Sciatic nerve (tissue), 2 donors: ENCODE measurements at places on chromosomes 11 and 22.

DNA sequence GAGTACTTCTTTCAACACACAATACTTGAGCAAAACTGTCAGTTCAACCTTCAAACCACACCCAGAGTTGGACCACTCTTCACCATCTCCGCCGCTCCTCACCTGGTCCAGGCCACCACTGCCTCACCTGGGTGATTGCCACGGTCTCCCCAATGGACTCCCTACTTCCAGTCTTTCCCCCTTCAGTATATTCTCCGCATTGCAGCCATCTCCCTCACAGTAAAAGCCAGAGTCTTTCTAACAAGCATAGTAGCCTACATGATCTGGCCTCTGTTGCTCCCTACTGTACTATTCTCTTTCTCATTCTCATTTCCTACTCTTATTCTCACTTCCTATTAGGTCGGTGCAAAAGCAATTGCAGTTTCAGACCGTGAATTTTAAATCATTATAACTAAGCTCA lies 28.5 kb downstream of the AASDHPPT start:
- DNase-seq = no peak

GRCh38 chr22:22789233-22789921 lies 98.2 kb upstream of the IGLL5 start:
- DNase-seq = no peak

DNA sequence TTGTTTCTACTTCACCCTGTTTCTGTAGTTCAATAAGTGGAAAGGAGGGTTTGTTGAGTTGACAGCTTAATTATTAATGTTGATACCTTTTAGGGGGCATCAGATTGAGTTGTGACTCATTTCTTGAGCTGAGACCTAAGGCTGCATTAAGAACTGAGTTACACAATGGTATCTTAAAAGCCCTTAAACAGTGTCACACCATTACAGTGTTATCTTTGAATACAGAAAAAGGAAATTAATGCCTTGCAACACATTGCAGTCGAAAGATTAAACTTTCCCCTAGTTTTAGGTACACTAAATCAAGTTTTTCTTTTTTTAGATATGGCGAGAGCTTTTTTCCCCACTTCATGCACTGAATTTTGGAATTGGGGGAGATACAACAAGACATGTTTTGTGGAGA lies 16.7 kb downstream of the PAFAH1B2 start:
- no peak for DNase-seq

DNA sequence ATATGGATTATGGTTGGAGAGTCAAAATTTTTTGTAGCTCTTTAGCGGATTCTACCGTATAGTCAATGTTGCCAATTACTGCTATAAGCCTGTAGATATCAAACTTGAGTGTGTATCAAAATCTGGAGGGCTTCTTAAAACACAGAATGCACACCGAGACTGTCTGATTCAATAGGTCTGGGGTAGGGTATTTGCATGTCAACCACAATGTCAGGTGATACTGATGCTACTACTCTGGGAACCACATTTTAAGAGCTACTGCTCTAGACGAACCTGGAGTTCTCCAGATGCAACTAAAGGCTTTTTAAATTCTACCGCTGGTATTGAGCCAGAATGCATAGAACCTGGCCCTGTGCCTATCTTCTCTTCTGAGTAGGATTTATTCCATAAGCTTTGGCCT lies 15.8 kb upstream of the MS4A4A start:
- no peak for DNase-seq

GRCh38 chr11:106063009-106063408 lies 14.1 kb downstream of the KBTBD3 start:
- no peak for DNase-seq
